Activated T-helper 9 cell treated with anti-CD3 and anti-CD28 coated beads, Interleukin-2, amount 50 U/mL, for 16 hours (primary cell): ENCODE measurements at places on chromosomes 1 and 21.

- no peak for DNase-seq
Observed at GRCh38 chr21:19236209-19236608, 832.6 kb upstream of the TMPRSS15 start.

DNA sequence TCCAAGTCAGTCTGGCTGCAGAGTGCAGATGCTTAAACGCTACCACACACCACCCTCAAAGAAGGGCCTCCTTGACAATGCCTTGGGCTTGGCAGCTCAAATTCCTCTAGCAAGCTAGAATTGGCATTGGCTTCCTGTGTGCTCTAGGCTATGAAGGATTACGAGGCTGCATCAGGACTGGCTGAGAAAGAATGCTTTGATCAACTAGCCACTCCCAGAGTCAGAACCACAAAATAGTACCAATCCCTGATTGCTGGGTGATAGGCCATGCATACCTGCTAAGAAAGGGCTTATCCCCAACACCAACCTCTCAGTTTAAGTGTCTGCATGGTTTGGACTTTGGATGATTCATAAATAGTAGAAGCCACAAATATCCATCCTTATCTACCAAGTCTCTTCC is 504.9 kb downstream of the OMA1 start:
- DNase-seq: no peak

- no peak for DNase-seq
Observed at GRCh38 chr1:74587888-74588287, 75.5 kb upstream of the LRRC53 start.

GRCh38 chr1:45787905-45788304 is 15.5 kb upstream of the MAST2 start:
- DNase-seq: no peak

- no peak for DNase-seq
Observed at GRCh38 chr1:240739754-240740153, 127.8 kb upstream of the GREM2 start.

DNA sequence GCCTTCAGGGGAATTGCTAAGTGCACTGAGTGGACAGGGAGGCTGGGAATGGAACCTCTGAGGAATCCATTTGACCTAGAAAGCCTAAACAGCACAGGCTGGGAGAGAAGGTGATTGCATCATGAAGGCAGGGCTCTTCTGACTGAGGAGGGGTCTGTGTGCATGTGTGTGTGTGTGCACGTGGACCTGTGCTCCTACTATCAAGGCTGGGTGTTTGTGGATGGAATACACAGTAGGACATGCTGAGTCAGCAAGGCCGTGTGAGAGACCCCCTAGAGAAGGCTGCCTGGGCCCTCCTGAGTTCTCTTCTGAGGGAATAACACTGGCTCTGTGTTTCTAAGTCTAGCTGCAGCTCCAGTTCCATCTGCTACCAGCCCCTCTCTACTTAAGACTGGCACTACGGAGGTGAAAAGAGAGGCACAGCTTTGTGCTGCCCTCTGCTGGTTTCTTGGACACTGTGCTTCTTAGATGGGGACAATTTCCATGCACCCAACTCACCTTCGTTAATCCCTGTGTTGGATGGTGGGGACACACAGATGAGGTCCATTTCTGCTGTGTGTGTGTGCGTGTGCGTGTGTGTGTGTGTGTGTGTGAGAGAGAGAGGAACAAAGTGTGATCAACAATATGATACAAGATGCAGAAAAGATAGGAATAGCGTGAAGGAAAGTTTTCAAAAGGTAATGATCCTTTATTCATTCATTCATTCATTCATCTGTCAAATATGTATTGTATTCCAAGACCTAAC is 6.2 kb upstream of the EFCAB14 start:
- peak; percentile 44 for DNase-seq

DNA sequence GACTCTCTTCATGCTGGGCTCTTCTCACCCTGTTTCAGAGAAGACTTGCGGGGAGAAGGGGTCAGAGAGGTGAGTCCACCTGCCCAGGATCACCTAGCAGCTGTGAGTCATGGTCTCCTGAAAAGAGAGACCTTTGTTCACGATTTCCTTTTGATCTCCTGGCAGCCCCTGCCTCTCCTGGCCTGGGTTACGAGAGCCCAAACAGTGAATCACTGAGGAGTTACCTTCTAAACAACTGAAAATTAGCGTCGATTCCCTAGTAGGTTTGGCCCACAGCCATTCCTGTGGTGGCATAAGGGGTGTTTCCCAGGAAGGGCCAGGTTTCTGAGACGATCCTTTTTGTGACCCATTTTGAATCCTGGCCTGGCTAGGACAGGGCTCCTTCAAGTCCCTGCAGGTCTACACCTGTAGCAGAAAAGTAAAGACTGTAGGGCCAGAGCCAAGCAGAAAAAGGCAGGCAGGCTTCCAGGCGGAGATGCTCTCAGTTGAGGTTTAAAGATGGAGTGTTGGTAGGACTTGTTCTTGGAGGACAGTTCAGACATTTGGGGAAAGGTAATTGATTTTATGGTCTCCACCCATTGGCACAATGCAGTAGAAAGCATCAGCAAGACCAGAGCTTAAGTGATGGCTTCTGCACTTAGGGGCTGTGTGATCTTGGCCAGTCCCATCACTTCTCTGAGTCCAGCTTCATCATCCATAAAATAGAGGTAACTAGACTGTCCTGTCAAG is 2.1 kb upstream of the PLA2G2E start:
- no peak for DNase-seq

DNA sequence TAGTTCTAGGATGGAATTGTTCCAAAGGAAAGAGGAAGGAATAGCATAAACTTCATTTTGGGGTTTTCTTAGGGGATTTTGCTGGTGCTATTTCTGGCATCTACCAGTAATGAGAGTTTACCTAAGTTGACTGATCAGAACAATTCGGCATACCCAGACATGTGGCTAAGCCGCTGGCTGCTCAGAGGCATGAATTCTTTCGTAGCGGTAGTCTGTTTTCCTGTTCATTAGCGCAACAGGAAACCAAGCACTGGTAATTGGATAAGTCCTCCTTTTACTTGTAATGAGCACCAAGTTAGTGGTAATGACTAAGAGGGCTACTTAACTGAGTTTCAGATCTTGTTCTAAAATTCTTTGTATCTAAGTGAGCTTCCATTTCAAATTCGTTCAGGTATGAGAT is 38.6 kb downstream of the C21orf91 start:
- DNase-seq: peak; percentile 24

DNA sequence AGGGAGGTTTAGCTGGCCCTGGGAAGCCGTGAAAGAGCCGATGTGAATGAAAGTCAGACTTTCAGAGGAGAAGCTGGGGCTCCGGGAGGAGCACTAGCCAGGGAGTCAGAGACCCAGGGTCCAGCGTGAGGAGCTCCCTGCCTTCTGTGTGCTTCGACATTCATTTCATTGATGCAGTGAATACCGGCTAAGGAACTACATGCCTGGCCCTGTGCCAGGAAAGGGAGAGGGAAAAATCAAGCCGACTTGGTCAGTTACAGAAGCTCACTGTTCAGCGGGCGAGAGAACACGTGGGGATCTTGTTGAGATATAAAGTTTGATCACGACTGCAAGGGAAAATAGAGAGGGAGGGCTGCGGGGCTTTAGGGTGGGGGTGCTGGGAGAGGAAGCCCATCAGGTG is 76.7 kb upstream of the RUNX3 start:
- no peak for DNase-seq

DNA sequence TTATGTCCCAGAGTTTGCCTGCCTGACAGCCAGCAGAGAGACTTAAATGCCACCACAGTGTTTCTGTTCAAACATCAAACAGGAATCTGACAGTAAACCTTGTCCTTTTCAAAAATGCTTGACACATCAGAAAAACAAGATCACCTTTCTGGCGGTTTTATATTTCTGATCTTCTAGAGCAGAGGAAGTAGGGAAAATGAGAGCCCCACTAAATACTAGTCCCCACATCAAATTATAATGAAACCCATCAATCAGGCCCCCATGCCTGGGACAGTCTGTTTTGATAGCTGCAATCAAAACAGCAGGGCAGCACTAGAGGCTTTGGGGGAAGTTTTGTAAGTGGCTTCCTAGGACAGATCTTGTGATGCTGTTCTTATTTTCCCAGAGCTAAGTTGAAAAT is 129.3 kb downstream of the CNIH3 start:
- no peak for DNase-seq

DNA sequence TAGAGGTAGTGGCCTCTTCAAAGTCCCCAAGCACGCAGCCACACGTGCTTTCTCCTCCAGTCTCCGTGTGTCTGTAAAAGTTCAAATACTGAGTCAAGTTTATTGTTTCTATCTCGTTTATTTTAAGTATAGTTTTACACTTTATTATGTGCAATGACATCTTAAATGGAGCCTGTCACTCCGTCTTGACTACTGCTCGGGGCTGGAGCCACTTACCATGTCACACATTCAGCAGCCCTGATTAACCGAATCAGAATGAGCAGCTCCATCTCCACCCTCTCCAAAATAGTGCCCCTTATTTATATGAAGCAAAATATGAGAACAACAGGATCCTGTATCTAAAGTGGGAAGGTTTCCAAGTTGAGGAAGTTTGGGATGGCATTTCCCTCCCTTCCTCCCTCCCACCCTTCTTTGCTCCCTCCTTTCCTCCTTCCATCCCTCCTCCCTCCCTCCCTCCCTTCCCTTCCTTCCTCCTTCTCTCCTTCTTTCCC is 201.0 kb downstream of the PBX1 start:
- DNase-seq: no peak

DNA sequence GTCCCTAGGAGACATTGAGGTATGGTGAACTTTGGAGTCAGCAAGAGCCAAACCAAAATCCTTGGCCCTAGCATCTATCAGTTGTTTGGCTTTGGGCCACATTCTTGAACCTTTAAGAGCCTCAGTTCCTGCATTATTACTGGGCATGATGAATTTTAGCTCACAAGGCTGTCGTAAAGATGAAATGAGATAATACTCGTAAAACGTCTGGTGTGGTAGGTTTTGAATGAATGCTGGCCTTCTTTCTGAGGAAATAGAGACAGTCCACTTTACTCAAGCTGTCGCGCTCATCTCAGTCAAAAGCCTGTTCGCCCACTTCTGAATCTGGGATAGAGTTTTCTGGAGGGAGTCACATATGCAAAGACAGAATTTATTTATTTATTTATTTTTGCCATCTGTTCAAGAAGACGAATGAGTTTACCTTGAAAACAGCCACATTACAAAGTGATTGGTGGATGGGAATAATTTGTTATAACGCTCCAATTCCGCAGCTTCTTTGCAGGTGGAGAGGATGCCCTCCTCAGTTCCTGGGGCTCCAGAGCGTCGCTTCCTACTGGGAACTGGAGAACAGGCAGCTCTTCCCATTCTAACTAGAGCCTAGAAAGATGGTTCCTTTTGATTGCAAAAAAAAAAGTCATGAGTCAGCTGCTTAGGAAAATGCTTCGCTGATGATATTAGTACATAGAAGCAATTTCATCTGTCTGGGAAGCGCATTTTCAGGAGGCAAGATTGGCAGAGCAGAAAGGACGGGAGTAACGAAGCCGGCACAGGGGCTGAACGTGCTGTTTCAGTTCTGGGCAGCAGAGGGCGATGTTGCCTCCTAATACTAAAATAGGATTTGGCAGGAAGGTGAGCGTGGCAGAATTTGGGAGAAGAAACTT is 49.9 kb upstream of the CYP2J2 start:
- DNase-seq: peak; percentile 9

- DNase-seq: no peak
Observed at GRCh38 chr1:174215766-174216165, 56.4 kb downstream of the RABGAP1L start.

DNA sequence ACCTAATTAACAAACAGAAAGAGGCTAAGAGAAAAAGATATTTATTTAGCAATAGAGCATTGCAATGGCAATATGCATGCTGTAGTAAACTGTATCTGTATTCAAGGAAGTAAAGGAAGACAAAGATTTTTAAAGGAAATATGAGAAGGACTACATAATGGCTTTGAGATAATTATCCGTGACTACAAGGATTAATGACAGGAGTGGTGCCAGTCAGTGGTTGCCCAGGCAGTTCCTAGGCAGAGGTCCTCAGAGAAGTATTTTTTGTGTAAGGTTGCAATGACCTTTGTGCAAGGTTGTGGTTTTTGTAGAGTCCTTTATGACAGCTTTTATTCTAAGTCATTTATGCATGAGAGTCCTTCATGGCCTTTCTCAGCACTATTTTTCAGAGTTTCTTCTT is 711.1 kb upstream of the CHRM3 start:
- no peak for DNase-seq

DNA sequence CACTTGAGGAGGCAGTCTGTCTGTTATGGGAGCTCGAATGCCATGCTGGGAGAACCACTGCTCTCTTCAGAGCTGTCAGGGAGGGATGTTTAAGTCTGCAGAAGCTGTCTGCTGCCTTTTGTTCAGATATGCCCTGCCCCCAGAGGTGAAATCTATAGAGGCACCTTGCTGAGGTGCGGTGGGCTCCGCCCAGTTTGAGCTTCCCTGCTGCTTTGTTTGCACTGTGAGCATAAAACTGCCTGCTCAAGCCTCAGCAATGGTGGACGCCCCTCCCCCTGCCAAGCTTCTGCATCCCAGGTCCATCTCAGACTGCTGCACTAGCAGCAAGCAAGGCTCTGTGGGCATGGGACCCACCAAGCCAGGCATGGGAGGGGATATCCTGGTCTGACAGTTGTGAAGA is 247.5 kb downstream of the LMX1A start:
- DNase-seq: no peak

- DNase-seq: no peak
Observed at GRCh38 chr1:53891678-53892077, 2.1 kb upstream of the YIPF1 start.

GRCh38 chr21:28174701-28175100 is 818.0 kb downstream of the LTN1 start:
- no peak for DNase-seq

GRCh38 chr1:154611150-154611862 is 3.3 kb upstream of the ADAR start:
- DNase-seq: no peak

DNA sequence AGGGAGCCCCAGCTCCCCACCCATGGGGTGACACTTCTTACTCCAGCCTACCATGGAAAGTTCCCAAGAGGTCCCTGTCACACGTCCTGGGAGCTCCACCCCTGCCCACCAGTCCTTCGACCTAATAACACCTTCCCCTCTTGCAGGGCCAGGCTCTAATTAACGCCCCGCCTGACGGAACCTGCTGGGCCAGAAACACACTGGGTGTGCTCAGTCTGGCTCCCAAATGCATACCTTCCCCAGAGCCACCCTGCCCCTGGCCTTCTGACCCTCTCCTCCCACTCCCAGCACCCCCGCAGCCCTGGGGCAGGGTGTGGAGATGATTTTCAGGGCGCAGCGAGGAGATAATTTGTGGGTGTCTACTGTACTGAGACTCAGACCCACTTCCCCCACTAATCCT is 20.6 kb downstream of the PGLYRP3 start:
- no peak for DNase-seq

GRCh38 chr1:155648207-155649147 is 38.5 kb downstream of the MSTO1 start:
- no peak for DNase-seq

GRCh38 chr1:36595921-36596320 is 113.2 kb upstream of the CSF3R start:
- no peak for DNase-seq

DNA sequence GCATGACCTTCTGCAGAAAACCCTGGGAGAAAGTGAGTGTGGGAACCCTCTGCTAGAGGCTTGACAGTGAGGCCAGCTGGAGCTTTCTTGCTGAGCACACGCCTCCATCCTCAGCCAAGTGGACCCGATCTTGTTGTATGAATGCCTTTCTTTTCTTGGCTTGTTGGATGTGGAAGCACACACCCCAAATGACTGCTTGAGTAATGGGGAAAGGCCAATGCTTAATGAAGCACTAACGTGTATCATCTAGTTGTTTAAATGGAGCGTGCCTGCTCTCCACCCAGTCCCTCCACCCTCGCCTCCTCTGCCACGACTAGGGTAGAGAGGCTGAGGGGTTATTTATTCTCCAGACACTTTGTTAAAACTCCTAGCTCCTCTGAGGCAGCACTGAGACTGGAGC is 54.3 kb upstream of the IKBKE start:
- DNase-seq: no peak
